ENCODE measurements at places on chromosomes 1 and 21.

DNA sequence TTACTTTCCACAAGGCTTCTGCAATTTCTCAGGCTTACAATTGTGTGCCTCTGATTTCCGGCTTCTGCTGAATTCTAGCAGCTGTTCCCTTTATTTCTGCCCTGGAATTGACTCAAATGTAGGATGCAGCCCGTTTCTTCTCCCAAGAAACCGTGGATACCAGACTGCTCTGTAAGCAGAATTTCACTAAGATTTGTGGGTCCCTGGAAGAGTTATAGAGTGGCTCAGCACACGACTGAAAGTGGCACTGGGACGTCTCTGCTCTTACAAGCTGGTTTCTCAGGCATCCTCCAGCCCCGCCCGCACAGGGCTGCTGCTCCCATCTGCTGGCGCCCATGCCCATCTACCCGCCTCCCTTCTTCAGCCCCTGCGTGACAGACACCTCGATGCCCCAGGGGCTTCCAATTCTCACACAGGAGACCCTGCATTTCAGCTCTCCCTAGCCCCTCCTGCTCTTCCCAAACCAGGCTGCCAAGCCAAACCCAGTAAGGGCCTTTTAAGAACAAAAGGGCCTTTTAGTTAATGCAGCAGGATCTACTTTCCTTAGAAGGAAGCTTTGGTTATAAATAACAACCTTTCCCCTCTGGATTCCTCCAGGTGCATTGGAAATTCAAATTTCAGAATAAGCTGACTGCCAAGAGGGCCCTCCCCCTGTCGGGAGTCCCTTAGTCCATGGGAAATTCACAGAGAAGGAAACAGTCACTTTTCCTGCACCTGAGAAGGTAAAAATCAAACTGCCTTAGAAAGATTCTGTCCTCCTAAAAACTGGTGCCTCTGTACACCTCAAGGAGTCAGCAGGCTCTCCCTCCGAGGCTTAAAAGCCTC lies 45.4 kb upstream of the TENT5B start:
- DNase-seq: no peak

- no peak for DNase-seq
Measured at GRCh38 chr1:183251959-183252450, 65.9 kb downstream of the LAMC2 start.

DNA sequence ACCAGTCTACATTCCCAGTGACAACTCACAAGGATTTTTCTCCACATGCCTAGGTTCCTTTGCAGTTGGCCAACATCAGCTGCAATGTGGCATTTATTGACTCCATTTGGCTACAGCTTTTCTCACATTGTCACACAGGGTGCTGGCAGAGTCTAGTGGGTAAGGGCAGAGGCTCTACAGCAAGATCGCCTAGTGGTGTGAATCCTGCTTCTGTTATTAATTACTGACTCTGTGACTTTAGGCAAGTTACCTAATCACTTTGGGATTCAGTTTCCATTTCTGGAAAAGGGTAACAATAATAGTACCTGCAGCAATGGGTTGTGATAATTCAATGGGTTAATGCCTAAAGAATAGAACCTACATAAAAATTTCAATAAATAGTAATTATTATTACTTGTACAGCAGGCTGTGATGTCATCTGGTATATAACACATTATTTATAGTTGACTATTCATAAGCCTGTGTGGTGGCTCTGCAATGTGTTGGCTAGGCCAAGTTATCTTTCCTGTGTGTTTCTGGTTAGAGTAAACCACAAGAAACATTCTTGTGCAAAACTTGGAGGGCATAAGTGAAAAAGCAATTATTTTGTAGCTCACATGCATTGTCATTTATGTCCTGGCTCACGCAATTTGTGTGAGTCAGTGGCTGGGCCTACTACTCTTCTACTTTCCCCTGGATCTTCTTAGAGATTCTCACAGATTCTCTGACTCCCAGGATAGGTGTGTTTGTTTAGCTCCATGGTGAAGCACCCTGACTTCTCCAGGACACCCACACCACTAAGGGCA lies 59.5 kb downstream of the PTGS2 start:
- DNase-seq: no peak

GRCh38 chr1:53459321-53460175 lies at the start of gene DMRTB1:
TSS of gene DMRTB1 (plus strand) at chr1:53459399. CDS start at chr1:53459454, 55 bp downstream.
- DNase-seq: no peak

GRCh38 chr1:224799083-224799482 lies 130.4 kb upstream of the DNAH14 start:
- DNase-seq: no peak

- no peak for DNase-seq
Measured at GRCh38 chr1:62089570-62089969, 105.1 kb upstream of the L1TD1 start.

- no peak for DNase-seq
Measured at GRCh38 chr1:108541861-108542260, 18.0 kb upstream of the EEIG2 start.

- DNase-seq: peak; percentile 38
Measured at GRCh38 chr1:9239622-9240401, 5.2 kb downstream of the H6PD start.
